Stimulated activated CD4-positive, alpha-beta T cell treated with anti-CD3 and anti-CD28 coated beads, Interleukin-12 subunit alpha, Interleukin-12 subunit beta, amount 100 ng/mL, for 24 hours (primary cell): ENCODE measurements at places on chromosomes 5 and 9.

- DNase-seq, result no peak
These were observed 22.1 kb upstream of the LRRC14B start for GRCh38 chr5:169071-169727.

DNA sequence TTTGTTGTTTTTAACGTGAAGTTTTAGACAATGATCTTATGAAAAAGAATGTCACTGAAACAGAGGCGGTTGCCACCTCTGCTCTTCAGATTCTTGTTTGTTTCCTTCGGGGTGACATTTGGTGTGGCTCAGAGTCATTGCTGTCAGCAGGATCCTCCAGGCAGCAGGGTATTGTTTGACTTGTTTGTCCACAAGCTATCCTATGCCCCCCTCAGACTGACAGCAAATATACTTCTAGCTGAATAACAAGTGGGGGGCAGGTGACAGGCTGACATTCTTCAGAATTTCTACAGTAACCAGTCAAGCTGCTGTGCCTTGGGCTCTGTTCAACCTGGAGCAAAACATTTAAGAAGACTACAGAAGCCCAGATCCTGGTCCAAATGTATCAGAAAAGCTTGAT, 383.3 kb downstream of the YTHDC2 start:
- no peak for DNase-seq

- DNase-seq, result no peak
These were observed 85.3 kb downstream of the FAM114A2 start for GRCh38 chr5:153953411-153953810.

- no peak for DNase-seq
These were observed 61.1 kb downstream of the MLANA start for GRCh38 chr9:5951686-5952211.

DNA sequence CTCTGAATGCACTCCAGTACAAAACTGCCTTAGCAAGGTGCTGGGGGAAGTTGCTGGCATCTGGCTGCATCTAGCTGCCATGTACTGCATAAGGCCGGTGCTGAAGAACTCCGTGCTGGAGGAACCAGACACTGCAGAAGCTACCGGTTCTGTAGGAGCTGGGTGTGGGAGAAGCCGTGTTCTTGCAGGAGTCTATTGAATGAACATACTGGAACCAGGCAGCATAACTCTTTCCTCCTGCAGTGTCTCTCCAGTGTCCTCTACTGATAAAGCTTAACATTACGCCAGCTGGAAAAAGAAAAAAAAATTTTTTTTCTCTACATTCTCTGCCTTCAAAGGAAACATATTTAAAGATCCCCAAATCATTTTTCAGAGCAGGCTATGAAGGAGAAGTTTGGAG, 38.5 kb downstream of the VPS13A start:
- DNase-seq, result no peak

GRCh38 chr9:15211160-15211814, 95.7 kb downstream of the TTC39B start:
- DNase-seq, result peak; percentile 27

- no peak for DNase-seq
These were observed 12.5 kb downstream of the RGS3 start for GRCh38 chr9:113475992-113476391.

- no peak for DNase-seq
These were observed 1057.2 kb upstream of the EDIL3 start for GRCh38 chr5:85441853-85442252.

DNA sequence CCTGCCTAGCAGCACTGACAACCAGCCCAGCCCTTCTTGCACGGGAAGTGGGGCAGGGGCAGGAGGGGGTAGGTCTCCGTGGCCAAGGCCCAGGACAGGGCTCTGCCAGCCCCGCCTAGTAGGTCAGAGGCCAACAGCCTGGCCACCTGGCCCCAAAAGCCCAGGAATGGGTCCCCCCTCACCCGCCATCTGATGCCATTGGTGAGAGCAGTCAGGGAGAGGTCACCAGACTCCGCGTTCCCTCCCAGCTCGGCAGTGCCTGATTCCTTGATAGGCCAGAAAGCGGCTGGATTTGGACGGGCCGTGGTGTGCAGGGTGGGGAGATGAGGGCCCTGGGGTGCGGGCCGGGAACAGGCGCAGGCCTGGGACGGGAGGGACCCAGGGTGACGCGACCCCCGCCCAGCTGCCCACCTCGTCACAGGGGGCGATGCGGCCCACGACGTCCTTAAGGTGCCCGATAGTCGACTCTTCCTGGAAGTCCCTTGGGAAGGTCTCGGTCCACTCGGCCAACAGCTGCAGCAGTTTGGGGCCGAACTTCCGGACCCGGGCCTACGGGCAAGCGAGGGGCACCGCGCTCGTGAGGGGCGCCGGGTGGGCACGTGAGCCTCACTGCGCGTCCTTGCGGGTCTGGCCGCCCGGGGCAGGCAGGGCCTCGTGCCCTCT, 64.5 kb upstream of the RNF130 start:
- DNase-seq, result no peak

- no peak for DNase-seq
These were observed 221.3 kb upstream of the TAS2R1 start for GRCh38 chr5:9851458-9851857.

- no peak for DNase-seq
These were observed 14.8 kb upstream of the CLPTM1L start for GRCh38 chr5:1359713-1360112.

- DNase-seq, result no peak
These were observed 4.3 kb downstream of the NKD2 start for GRCh38 chr5:1012900-1013237.

DNA sequence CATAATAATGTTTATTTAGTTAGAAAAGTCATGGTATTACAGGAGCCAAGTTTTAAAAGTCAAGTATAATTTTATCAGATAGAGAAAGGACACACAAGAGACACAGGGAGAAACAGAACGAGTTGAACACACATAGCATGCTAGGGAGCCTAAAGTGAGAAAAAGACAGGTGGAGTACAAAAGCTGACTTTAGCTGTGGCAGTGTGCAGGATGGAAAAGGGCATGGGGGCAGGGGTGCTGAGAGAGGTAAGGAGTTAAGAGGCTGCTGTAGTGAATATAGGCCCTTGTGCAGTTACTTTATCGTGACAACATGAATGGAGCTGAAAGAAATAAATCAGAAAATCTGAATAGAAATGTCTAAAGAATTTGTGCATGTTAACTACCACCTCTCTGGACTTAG, 18.0 kb downstream of the HMGCS1 start:
- no peak for DNase-seq

- DNase-seq, result no peak
These were observed 89.5 kb downstream of the EPB41L4A start for GRCh38 chr5:112329419-112330090.

DNA sequence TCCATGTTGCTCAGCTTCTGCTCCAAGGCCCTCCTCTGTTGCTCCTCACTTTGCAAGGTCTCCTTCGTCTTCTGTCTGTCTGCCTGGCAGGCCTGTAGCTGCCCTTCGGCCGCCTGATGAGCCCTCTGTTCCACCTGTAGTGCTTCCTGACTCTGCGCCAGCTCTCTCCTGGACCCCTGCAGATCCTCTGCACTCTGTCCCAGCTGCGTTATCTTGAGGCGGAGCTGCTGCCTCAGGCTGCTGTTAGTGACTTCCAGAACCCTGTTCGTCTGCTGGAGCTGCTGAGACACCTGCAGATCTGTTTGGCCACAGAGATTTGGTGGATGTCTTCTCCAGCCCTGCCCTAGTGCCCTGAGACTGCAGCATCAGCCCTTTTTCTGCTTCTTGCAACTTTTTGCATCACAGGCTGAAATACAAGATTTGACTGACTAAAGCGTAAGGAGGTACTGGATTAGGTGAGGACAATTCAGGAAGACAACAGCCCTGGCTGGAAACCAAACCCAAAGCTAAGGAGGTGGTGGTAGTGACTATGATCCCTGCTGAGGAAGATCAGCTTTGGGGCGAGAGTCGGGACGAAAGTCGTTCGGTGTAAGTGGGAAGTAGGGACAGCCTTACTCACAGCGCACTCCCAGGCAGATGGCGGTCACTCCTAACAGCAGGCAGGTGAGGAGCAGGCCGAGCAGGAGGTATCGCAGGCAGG, 2.1 kb downstream of the CD72 start:
- no peak for DNase-seq

DNA sequence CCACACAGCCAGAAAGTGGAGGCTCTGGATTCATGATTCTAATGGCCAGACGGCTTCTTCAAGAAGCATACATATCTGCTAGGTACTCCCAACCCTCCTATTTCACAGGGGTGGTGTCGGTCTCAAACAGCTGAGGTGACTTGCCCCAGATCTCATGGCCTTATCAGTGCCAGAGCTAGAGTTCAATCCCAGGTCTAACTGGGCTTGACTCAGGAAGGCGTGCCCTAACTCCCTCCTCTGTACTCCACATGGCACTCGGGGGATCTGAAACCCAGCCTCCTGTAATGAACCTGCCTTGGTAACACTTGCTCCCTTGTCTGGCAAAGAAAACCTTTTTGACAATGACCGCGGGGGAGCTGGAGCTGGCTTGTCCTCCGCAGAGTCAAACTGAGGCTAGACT, 2.1 kb downstream of the QRFP start:
- no peak for DNase-seq

DNA sequence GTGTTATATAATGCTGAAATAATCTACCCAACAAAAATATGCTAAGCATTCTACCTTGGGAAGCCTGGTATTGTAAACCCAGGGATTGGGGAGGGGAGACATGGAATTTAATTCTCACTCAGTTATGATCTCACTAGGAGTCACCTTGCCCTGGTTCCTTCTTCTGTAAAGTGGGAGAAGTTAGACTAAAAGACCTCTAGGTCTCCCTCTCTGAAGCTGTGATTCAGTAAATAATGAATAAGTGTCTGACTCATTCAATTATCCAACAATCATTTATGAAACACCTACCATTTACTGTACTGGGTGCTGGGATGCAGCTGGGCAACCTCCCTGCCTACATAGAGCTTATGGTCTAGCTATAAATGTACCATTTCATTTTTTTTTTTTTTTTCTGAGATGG, 20.2 kb upstream of the SPARC start:
- DNase-seq, result no peak

- DNase-seq, result no peak
These were observed 10.8 kb downstream of the FIBCD1 start for GRCh38 chr9:130927995-130928900.

DNA sequence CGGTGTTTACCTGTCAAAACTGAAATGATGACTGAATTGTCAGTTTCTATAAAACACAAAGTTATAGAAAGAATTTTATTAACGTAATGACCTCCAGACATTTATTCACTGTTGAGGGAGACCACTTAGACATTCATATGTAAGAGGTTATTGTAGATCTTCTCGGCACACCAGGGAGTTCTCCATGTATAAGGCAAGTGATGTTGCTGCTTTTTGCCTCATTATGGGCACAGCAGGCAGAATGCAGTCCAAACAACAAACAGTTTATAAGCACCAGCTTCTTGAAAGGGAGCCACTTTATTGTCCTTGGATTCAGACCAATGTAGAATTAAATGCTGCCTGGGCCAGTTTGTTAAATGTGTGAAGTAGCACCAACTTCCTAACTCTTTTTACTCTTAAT, 66.7 kb downstream of the C7 start:
- DNase-seq, result no peak

DNA sequence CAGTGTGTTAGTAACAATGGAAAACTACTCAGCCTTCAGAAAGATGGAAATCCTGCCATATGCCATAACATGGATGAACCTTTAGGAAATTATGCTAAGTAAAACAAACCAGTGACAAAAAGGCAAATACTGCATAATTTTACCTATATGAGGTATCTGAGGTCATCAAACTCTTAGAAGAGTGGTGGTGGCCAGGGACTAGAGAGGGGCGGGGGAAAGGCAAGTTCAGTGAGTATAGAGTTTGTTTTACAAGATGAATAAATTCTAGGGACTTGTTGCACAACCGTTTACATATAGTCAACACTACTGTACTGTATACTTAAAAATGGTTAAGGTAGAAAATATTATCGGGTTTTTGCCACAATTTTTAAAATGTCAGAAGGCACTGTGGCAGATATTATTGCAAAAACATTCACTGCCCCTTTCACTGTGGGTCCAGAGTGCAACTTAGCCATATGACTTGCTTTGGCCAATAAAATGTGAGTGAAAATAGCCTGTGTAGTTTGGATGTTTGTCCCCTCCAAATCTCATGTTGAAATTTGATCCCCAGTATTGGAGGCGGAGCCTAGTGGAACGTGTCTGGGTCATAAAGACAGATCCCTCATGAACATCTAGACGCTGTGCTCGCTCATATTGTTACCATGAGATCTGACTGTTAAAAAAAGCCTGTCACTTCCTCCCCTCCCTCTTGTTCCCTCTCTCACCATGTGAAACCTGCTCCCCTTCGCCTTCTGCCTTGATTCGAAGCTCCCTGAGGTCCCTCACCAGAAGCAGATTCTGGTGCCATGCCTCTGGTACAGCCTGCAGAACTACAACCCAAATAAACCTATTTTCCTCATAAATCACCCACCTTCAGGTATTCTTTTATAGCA, 9.5 kb downstream of the ZNF367 start:
- DNase-seq, result no peak

DNA sequence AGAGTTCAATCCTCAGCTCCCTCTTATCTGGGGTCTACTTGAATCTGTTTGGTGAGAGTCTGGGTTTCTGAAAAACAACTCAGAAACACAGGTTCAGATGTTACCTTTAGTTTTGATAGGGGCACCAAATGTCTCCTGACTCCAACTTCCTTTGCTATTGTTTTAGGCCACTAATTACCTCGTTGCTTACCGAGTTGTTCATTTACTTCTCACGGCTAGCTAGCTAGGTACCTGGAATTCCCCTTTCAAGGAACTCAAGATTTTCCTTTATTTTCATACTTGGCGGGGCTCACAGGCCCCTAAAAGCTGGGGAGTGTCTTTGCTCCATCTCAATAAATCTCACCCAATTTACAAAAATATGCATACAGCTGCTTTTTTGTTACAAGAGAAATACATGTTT, 111.4 kb downstream of the SLC28A3 start:
- DNase-seq, result no peak

DNA sequence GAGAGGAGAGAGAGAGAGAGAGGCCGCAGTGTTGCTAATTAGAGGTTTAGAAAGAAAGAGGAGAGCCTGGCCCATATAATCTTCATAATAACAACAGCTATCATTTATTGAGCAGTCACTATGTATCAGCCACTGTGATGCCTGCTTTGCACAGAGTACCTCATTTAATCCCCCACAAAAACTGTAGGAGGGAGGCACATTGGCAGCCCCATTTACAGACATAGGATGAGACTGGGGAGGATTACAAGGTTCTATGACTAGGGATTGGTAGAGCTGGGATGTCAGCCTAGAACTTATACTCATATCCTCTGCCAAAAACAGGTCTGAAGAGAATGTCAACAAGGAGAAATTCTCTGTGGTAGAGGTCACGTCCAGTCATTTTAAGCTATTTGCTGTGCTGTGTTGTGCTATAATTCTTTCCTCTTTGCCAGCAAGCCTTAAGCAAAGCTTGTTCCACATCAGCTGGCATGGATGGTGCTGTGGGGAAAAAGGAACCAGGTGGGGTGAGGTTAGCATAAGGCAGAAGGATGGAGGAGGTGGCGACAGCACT, 6.7 kb upstream of the GCNT4 start:
- no peak for DNase-seq
